NCI-H1930 (cell line): ENCODE measurements at places on chromosomes 12 and 14.
A peak's percentile ranks its signal among the peaks of the same experiment; 100 is the strongest.

GRCh38 chr12:98370976-98371375 is 144.4 kb upstream of the TMPO start:
- no peak for DNase-seq

DNA sequence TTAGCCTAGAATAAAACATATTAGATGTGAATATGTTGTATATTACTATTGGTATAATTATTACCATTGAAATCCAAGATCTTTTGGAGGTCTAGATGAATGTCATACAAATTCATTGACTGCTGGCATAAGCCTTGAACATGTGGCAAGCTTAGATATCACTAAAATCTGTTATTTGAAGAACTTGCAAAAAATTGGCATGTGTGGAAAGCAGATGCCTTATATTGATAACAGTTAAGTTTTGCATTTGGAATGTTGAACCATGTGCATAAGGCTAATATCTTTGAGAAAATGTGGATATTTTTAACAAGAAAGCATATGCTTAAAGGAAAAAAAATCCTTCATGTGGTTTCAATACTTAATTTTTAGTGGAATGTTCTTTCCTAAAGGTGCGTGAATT is 203.6 kb upstream of the PRICKLE1 start:
- DNase-seq, result no peak

GRCh38 chr14:31024577-31025366 is 677 bp upstream of the AP4S1 start:
- no peak for DNase-seq

GRCh38 chr12:94750864-94751263 is 100.5 kb upstream of the TMCC3 start:
- no peak for DNase-seq

GRCh38 chr14:104894331-104895206 is 29.5 kb downstream of the CEP170B start:
- DNase-seq, result no peak

DNA sequence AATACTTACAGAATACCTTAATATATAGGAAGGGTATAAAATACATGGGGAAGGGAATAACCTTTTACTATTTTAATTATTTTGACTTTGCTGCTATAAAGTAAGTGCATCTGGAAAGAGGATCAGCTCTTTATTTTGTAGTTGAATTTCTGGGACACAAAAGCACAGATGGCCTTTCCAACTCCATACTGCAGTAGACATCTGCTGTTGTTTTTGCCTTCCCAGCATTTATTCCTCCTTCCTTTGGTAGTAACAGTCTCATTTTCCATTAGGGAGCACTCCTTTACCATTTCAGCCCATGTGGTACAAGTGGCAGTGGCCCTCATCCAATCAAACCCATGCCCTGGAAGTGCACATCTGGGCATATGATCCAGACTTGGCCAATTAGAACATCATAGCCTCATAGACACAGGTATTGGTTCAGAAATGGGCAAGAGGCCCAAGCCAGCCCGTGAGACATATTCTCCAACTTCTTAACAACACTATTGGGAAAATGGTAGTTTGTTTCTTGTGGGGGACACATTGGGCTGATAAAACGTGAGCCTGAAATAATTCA is 64.8 kb upstream of the YARS2 start:
- no peak for DNase-seq

DNA sequence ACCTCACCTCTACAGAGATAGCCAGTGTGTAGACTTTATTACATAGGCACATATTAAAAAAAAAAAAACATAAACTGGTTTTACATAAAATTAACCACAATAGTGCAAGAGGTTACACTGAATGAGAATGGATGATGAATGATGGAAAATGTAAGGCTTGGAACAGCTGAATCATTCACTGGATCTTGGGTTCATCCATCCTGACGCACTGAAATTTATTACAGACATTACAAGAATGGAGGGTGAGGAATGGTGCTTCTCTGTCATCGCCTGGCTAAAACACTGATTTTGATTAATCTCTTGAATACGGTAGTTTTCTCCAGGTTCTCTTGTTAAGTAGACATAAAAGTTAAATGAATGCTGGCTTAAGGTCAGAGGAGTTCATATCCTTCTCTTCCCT is 40.0 kb upstream of the GTF2A1 start:
- no peak for DNase-seq

GRCh38 chr12:131082290-131083194 is 128.8 kb downstream of the ADGRD1 start:
- no peak for DNase-seq

DNA sequence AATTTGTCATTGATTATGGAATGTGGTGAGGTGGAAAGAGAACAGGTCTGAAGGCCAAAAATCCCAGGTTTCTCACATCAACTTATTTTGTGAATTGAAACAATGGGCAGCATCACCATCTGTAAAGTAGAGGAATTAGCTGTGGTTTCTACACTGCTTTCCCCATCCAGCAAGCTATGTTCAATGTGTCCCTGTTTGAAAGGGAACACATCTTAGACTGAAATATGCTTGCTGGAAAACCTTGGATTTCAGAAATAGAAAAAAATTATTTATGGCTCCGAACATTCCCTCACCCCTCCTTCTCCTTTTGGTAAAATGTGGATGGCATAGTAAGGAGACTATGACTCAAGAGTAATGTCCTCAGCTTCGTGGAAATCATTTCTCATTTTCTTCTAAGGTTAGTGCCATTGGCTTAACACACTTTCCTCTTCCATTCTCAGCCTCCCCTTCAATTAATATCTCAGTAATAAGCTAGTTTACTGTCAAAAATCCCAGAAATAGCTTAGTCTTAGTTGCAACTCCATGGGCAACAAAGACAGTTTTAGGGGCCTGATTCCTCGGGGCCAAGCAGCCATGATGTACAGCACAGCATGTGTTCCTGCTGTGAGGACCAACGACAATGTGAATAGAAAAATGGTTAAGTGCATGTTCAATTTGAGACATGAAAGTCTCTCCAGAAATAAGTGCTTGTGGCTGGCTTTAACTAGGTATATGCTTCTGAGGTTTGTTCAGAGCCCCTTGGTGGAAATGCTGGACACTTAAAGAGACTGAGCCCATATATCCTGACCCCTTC is 205.8 kb upstream of the SLC38A2 start:
- no peak for DNase-seq

GRCh38 chr12:104938371-104938770 is 19.7 kb downstream of the SLC41A2 start:
- DNase-seq, result no peak

DNA sequence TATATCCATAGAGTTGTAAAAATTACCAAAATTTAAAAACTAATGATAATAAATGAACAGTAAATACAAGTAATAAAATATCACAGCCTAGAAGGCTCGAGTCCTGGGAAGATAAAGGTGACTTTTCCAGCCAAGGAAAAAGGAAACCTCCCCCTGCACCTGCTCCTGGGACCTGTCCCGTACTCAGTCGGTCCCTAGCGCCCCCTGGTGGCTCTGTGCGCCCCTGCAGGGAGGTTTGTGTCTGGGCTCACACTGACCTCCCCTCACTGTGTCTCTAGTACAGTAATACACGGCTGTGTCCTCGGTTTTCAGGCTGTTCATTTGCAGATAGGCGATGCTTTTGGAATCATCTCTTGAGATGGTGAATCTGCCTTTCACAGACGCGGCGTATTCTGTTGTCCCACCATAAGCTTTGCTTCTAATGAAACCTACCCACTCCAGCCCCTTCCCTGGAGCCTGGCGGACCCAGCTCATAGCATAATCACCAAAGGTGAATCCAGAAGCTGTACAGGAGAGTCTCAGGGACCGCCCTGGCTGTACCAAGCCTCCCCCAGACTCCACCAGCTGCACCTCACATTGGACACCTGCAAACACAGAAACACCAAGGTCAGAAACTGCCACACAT is 1030.4 kb downstream of the TMEM121 start:
- peak; percentile 36 for DNase-seq

DNA sequence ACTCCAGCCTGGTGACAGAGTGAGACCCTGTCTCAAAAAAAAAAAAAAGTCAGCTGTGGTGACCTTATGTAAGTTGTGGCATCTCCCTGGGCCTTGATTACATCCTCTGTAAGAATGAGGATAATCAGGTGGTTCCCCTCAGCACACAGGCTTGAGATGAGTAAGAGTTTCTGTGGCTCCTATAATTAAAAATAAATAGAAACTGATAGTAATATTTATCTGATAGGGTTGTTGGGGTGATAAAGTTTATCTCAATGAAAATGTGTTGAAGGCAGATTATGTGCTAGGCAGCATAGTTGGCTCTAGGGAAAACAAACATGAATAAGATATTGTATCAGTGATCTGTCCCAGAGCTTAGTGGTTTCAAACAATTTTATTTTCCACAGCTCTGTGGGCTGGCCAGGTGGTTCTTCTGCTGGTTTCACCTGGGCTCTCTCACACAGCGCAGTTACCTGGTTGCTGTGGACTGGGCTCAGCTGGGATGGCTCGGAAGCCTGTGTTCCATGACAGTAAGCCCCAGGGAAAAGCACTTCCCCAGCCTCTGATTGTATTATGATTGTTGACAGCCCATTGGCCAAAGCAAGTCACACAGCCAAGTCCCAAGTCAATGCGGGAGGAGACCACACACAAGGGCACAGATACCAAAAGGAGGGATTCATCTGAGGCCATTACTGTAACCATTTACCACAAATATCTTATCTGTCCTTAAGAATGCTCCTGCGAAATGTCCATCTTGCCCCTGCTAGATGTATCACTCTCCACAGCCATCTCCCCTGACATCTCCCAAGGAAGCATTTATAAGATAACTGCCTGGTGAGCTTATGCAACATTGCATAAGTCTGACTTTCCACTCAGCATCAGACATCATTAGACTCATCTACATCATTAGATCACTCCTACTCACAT is 151.7 kb downstream of the NUAK1 start:
- DNase-seq, result no peak
